ENCODE measurements at places on chromosomes 2 and 18.

DNA sequence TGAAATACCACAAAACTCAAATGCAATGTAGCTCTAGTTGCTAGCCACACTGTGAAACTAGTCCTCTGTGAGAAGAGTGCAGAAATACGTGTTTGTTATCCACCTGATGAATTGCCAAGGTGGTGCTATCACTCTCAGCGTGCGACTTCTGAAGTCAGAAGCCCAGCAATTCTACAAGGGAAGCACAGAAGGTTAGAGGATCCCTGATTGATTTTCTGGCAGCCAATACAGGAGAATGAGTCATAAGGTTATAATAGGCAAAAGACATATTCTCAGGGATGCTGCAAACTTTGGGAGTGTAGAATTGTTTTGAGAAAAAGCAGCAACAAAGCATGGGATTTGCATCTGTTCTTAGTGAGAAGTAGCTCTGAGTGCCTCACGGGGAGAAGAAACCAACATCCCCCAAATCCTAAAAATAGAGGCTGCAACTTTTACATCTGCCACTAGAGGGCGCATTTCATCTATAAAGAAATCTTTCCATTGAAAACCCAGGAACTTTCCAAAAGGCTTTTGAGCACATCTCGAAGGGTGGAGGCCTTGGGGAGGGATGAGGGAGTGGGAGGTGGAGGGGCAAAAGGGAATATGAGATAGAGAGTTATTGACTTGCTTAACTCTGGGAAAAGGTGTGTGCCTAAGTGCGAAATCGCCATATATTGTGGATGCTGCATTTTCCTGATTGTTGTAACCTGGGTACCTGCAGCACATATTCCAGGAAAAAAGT is 78.0 kb downstream of the TMEM182 start:
- no peak for DNase-seq

DNA sequence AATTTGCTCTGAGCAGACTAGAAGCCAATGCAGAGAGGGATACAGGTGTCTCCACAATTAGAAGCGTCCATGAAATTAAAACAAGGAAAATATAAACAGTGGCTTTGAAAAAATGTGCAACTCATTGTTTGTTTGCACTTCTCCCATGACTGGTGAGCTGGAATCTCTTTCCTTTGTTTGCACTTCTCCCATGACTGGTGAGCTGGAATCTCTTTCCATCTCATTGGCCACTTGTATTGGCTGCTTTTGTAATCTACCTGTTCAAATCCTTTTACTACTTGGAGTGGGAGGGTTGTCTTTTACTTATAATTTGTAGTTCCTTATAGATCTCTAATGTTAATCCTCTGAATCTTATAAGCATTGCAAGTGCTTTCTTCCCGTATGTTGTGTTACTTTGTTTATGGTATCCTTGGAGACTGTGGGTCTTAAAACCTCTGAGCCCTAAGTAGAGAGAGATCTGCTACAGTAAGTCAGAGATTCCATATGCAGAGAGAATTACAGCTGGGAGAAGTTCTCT is 94.1 kb downstream of the RTN4 start:
- no peak for DNase-seq

GRCh38 chr2:191946471-191947182 is 99.7 kb upstream of the CAVIN2 start:
- no peak for DNase-seq

GRCh38 chr2:238114851-238115660 is 14.9 kb downstream of the ESPNL start:
- DNase-seq: no peak

- no peak for DNase-seq
These were observed 69.9 kb downstream of the XRCC5 start for GRCh38 chr2:216179015-216179414.

- DNase-seq: no peak
These were observed 16.6 kb downstream of the SP110 start for GRCh38 chr2:230203110-230203676.

- DNase-seq: no peak
These were observed 16.3 kb upstream of the GPR39 start for GRCh38 chr2:132400169-132400900.

GRCh38 chr2:197273485-197273884 is 37.1 kb downstream of the ANKRD44 start:
- DNase-seq: no peak

GRCh38 chr18:3709205-3709604 is 259.2 kb downstream of the TGIF1 start:
- no peak for DNase-seq

DNA sequence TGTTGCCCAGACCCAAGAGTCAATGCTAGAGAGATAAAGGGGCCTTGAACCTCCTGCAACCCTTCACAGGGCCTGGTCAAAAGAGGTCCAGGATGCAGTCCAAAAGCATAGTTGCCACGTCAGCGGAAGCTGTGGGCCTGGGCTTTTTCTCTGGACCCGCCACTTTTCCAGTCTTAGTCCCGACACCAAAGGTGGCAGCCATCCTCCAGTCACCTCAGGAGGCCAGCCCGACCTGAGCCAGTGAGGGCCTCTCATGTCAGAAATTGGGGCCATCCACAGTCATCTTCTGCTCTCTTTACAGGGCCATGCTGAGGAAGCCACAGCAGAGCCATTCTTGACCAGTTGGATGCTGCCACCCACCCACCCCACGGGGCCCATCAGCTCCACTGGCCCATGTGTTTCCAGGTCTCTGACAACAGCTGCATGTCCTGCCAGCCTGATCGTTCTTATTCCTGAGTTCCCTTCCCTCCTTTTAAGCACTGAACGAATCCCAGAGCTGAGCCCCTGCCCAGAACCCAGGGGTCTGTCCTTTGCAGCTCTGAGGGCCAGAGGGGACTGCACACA is 34.1 kb upstream of the KLHL29 start:
- DNase-seq: no peak

DNA sequence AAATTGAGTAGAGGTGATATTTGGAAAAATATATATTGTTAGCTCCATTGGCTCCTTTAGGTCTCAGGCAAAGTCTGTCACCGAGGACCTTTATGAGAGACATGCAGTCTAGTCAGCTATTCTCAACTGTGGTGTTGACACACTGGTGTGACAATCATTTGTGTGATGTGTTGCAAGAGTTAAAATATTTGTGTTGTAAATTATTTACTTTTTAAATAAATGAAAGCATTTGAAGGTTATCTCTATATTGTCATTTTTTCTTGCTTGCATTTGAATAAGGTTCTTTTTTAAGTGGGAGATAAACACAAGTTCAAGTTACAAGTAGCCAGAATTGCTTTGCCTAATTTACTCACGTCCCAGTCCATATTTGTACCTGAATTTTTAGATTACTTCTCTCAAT is 4.3 kb downstream of the REL start:
- no peak for DNase-seq

DNA sequence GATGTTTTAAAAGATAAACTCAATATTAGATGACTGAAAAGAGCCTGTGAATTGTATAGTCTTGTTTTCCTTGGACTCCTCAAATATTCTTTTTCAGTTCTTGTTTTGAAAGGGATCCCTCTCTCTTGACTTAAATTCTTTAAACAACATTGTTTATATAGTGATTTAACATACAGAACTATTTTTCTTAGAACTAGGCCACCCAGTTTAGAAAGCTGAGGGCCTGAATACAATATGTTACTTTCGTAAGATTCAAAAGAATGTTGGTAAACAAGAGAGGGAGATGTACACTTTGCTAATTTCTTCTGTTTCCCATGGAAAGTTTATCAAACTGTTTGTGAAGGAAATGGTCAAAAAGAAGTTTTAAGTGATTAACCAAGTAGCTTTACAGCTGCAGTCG is 5.5 kb upstream of the TSPYL6 start:
- DNase-seq: no peak

GRCh38 chr2:96336873-96337272 is 1.3 kb downstream of the NCAPH start:
- no peak for DNase-seq

- DNase-seq: no peak
These were observed 27.8 kb downstream of the CTIF start for GRCh38 chr18:48566589-48566988.

GRCh38 chr18:7803956-7804469 is 236.9 kb downstream of the PTPRM start:
- DNase-seq: no peak

DNA sequence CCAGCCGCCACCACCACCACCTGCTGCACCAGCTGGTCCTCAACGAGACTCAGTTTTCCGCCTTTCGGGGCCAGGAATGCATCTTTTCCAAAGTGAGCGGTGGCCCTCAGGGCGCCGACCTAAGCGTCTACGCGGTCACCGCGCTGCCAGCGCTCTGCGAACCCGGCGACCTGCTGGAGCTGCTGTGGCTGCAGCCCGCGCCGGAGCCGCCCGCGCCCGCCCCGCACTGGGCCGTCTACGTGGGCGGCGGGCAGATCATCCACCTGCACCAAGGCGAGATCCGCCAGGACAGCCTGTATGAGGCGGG is 1.6 kb downstream of the LRATD1 start:
- no peak for DNase-seq

DNA sequence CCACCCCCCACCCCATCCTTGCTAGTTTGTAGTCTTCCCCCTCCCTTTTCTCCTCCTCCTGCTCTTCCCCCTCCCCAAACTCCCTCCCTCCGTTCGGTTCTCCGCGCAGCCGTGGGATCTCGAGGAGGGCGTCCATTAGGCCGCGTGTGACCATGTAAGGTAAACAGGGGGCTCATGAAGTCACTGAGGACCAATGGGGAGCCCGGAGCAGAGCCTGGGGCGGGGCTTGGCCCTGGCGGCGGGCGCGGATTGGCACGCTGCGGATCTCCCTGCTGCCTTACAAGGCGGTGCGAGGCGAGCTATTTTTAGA is 246 bp upstream of the KLF7 start:
- peak; percentile 91 for DNase-seq

DNA sequence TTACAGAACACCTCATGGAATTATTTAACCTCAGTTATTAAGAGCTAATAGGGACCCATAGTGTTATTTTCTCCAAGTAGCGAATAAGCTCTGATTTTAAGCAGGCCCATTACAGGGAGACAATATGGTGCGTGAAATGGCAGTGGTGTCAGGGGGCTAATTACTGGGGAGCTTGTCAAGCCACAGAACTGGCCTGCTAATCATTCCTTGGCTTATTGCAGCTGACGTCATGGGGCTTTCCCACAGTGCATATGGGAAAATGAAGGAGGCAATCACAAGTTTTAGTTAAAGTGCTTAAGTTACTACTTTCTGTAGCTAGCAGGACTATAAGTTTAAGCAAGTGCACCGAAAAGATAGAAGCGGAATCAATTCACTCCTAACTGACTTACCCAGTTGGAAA is 262.5 kb downstream of the TGIF1 start:
- DNase-seq: no peak

DNA sequence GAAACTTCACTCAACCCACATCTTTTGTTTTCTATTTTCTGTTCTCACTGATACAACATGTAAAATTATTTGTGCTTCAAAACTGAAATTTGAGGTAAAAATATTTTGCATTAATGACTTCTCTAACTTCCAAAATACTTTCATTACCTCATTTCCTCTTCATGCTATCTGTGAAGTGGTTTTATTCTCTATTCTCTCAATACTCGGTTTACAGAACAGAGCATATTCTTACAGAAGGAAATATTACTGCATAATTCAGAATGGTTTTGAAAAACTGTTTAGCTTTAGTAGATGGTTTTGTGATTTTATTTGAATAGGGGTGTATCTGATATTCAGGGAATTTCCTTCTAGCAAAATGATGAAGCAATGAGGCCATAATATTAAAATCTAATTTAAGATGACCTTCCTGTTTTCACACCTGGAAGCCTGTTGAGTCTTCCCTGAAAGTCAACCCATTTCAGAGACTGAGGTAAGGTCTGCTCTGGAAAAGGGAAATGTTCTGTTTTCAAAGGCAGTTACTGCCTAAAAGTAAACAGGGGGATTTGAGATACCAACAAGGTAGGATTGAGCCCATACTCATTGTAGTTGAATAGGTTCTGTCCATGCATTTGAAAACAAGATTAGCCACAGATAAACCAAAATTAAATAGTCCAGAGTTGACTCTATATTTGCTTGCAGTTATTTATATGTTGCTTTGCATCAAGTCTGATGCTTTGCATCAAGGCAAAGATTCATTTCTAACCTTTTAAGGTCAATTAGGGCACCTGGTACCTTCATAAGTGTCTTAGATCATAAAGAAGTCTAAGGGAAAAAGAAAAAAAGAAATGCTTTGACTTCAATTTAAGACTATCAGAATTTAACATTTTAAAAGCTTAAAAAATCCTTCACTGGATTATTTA is 50.8 kb upstream of the PEX13 start:
- DNase-seq: no peak

- DNase-seq: no peak
These were observed 27.5 kb upstream of the MSGN1 start for GRCh38 chr2:17788773-17789172.

All from activated CD4-positive, CD25-positive, alpha-beta regulatory T cell treated with anti-CD3 and anti-CD28 coated beads, Interleukin-2, amount 50 U/mL, for 16 hours (primary cell).